Stimulated activated effector memory CD8-positive, alpha-beta T cell treated with anti-CD3 and anti-CD28 coated beads, Interleukin-12 subunit alpha, Interleukin-12 subunit beta, amount 100 ng/mL, for 72 hours (primary cell): ENCODE measurements at places on chromosomes 7 and 10.

- DNase-seq: no peak
Measured at GRCh38 chr10:4127518-4128315, 342.7 kb upstream of the KLF6 start.

DNA sequence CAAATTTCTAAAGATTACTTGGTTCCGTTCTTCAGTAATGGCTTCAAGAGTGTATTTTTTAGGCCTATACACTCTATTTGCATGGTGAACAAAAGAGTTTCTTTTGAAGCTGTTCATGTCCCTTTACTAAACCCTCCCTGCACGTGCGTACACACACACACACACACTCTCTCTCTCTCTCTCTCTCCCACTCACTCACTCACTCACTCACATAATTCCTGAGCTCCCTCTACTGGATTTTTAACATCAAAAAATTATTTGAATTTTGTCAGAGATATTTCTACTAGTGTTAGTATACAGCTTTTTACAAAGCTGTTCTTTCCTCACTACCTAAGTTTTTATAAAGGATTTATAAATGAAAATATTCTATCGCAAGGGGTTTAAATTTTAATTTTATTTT lies 85.9 kb downstream of the UBE3C start:
- no peak for DNase-seq

DNA sequence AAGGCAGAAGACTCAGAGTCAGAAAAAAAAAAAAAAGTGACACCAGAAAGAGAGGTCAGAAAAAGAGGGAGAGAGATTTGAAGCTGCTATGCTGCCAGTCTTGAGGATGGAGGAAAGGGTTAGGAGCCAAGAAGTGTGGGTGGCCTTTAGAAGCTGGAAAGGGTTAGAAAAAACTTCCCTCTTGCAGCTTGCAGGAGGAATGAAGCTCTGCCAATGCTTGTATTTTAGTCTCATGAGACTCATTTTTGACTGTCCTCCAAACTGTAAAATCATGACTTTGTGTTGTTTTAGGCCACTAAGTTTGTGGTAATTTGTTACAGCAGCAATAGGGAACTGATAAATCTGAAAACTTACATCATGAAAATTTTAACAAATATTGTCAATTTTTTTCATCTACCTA lies 127.7 kb upstream of the NOBOX start:
- DNase-seq: no peak

- DNase-seq: no peak
Measured at GRCh38 chr10:13848520-13849445, 262.0 kb downstream of the PRPF18 start.

GRCh38 chr7:17153536-17153935 lies 144.9 kb upstream of the AHR start:
- no peak for DNase-seq

DNA sequence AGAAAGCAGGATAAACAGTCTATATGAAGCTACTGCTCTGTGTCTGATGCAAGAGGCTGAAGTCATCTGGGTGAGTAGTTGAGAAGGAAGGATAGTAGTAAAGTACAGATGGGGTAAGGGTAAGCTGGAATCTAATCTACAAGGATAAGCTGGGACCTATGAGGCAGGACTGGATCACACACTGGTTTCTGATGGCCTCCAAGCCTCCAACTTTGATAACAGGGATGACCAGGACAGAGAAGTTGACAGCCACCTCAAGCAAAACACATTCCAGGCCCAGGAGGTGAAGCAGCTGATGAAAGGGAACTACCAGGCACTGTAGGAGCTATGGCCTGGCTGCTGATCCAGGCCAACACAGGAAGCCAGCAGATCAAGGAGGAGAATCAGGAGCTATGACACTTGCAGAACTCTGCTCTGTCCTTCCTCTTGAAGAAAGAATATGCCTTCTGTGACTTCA lies 278.1 kb upstream of the TMEM229A start:
- DNase-seq: no peak

DNA sequence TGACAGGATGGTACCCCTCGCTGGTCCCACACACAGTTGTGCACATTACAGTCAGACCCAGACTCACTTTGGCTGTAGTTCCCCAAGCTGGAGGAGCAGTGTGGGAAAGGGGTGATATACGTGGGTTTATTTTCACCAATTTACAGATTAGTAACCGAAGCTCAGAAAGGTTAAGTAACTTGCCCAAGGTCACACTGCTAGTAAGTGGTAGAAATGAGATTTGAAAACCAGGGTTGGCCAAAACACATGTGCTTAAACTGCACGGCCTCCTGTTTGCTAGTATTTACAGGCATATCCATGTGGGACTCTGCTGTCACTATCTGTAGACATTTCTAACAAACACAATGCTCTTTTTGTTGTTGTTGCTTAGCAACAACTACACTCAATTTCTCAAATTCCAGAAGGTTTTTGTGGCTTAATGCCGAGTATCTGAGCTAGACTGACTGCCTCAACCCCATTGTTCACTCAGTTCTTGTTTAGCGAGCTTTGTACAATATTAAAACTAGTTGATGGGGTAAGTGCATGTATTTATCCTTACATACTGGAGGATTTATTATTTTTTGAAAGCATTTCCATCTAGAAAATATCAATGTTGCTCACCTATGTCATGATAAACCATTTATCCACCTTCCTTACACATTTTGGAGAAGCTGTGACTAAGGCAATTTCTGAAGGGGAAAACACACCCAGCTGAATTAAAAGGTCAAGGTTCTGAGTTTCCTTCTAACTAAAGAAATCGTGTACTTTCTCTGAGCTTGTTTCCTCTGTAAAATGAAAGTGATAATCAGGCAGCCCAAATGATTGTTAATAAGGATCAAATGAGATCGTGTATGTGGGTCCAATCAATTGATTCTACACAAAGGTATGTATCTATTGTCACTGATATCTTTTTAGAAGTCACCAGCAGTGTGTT lies 5.3 kb upstream of the TMEM139 start:
- no peak for DNase-seq

- no peak for DNase-seq
Measured at GRCh38 chr7:75621124-75621523, 117.6 kb downstream of the HIP1 start.

- no peak for DNase-seq
Measured at GRCh38 chr10:98646998-98647917, 200.5 kb upstream of the HPS1 start.

- peak; percentile 32 for DNase-seq
Measured at GRCh38 chr7:151115121-151115835, 29.0 kb downstream of the AGAP3 start.
